ENCODE measurements at places on chromosomes 2 and 18. TPM values are rescaled to one million over a fixed set of nuclear protein-coding genes. Genes with fewer than 3 reads are reported as not detected.
A peak's percentile ranks its signal among the peaks of the same experiment; 100 is the strongest.

GRCh38 chr2:33478968-33479731 lies 2.7 kb downstream of the RASGRP3 start:
- peaks cover 38% of the 10 kb centered on the region for H3K4me1 ChIP-seq
- DNase-seq, result no peak
- H3K36me3 ChIP-seq, result no peaks in the 10 kb centered on the region
- no peak overlapping the region for H3K27ac ChIP-seq

The AMER3 gene
- total RNA-seq, result not detected

DNA sequence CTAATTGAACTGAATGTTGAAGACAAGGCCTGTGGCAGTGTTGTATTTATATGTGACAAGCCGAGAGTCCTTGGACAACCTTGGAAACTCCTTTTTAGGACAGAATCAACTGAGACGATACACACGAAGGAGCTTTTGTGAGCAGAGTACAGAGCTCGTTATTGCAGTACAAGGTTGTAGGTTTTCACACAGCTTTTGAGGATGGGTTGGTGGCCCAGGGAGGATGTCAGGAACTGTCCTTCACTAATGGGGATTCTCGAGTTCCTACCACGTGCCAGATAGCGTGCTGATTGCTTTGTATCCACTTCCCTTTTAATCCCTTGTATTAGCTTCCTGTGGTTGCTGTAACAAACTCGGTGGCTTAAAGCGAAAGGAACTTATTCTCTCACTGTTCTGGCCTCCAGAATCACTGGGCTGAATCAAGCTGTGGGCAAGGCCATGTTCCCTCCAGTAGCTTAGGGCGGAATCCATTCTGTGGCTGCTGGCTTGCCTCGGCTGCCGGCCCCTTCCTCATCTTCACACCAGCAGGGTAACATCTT lies 20.2 kb downstream of the INPP4A start:
- DNase-seq, result no peak
- H3K4me1 ChIP-seq, result peaks cover 18% of the 10 kb centered on the region
- no peak overlapping the region for H3K27ac ChIP-seq
- no peak overlapping the region for H3K4me3 ChIP-seq

The DNAJC10 gene
- total RNA-seq, result 167 TPM

DNA sequence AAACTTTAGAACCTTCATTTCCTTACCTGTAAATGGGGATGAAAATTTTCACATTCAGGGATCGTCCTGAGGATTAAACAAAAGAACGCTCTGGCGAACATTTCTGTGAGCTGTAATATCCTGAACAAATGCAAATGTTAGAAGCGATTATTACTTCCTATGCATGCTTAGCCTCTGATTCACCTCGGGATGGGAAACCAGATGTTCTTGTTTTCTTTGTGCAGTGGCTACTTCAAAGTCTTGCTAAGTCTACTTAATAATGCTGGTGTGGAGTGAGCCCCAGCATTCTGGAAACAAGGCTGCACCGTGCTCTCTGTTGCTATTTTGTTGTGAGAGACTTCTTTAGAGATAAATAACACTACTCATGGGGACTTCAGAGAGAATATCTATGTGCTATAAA lies 119.1 kb upstream of the PELI1 start:
- DNase-seq, result no peak
- no peak overlapping the region for H3K4me3 ChIP-seq
- peaks cover 53% of the 10 kb centered on the region for H3K4me1 ChIP-seq

DNA sequence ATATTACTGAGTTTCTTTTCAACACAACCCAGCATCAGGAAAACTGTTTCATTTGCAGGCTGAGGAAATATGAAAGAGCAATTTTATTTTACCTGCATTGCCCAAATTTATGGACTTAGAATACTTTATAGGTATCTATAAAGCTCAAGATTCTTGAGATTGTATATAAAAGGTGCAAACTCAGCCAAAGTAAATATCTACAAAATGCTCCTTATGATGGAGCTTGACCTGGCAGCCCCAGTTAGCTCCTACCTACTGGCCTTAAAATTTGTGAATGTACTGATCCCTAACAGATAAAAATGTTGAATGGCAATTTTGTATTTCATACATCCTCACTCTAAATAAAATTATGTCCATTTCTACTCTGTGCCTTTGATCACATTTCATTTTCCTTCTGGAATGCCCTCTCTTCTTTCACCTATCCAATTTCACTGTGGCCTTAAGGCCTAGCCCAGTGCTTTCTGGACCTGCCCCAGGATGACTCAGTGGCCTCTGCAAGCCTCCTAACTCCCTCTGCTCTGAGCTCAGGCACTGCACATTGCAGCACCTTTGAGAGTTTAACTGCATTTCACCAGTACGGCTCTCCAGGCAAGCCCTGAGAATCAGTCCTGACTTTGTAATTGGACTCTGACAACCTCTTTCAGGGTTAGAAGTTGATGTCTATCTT lies 125.9 kb downstream of the ANTXR1 start:
- no peak for DNase-seq
- H3K4me3 ChIP-seq, result peak overlapping the region; percentile 30
- H3K27ac ChIP-seq, result peak overlapping the region; percentile 85
- H3K4me1 ChIP-seq, result peaks cover 62% of the 10 kb centered on the region
- H3K27me3 ChIP-seq, result no peaks in the 10 kb centered on the region

The FAM110C gene
- not detected for total RNA-seq

The ASB18 gene
- total RNA-seq, result not detected

DNA sequence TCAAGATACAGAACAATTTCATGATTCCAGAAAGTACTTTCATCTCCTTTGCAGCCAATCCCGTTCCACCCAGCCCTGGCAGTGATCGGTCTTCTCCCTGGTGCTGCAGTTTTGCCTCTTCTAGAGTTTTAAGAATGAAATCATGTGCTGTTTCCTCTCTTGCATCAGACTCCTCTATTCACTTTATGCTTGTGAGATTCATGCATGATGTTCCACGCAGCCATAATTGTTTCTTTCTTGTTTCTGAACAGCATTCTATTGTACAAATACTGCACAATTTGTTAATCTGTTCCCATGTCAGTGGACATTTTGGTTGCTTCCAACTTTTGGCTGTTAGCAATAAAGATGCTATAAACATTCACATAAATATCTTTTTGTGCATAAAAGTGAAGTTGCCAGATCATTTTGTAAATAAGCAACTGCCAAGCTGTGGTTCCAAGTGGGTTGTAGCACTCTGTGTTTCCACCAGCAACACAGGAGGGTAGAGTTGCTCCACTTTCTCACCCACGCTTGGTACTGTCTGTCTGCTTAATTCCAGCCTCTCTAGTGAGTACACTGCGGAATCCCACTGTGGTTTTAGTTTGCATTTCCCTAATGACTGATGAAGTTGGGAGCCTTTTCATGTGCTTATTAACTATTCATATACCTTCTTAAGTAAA lies 104.5 kb downstream of the TWIST2 start:
- peaks cover 30% of the 10 kb centered on the region for H3K27me3 ChIP-seq
- H3K4me1 ChIP-seq, result peaks cover 11% of the 10 kb centered on the region
- H3K4me3 ChIP-seq, result no peak overlapping the region
- no peaks in the 10 kb centered on the region for H3K36me3 ChIP-seq
- no peak for DNase-seq

DNA sequence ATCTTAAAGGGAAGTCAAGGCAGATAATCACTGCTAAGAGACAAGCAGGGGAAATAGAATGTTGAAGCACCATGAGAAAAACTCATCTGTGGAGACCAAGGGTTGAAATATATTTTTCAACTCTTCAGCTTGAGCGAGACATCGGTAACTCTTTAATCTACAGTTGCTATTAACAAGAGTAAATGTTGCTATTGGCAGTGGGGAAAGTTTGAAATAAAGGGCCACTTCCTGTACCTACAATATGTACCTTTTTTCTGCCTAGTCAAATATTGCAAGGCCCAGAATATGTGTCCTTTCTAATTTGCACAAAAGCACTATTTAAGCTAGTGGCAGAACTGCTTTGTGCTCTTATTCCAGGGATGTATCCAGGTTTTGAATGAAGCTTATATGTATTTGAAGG lies 65.8 kb downstream of the EFEMP1 start:
- peaks cover 3% of the 10 kb centered on the region for H3K27me3 ChIP-seq
- no peaks in the 10 kb centered on the region for H3K36me3 ChIP-seq
- no peak overlapping the region for H3K4me3 ChIP-seq

GRCh38 chr2:95001701-95002100 lies 23.8 kb upstream of the MAL start:
- H3K4me1 ChIP-seq, result peaks cover 3% of the 10 kb centered on the region
- H3K36me3 ChIP-seq, result no peaks in the 10 kb centered on the region
- peaks cover 10% of the 10 kb centered on the region for H3K27me3 ChIP-seq
- no peak overlapping the region for H3K4me3 ChIP-seq
- no peak for DNase-seq
- no peak overlapping the region for H3K27ac ChIP-seq

The FNDC4 gene
- 9.6 TPM for total RNA-seq

- H3K4me1 ChIP-seq, result peaks cover 9% of the 10 kb centered on the region
- H3K4me3 ChIP-seq, result no peak overlapping the region
- no peak for DNase-seq
- no peaks in the 10 kb centered on the region for H3K27me3 ChIP-seq
- H3K27ac ChIP-seq, result no peak overlapping the region
Measured at GRCh38 chr2:204591225-204591624, 46.0 kb downstream of the PARD3B start.

The GALNT14 gene
- 4.1 TPM for total RNA-seq

DNA sequence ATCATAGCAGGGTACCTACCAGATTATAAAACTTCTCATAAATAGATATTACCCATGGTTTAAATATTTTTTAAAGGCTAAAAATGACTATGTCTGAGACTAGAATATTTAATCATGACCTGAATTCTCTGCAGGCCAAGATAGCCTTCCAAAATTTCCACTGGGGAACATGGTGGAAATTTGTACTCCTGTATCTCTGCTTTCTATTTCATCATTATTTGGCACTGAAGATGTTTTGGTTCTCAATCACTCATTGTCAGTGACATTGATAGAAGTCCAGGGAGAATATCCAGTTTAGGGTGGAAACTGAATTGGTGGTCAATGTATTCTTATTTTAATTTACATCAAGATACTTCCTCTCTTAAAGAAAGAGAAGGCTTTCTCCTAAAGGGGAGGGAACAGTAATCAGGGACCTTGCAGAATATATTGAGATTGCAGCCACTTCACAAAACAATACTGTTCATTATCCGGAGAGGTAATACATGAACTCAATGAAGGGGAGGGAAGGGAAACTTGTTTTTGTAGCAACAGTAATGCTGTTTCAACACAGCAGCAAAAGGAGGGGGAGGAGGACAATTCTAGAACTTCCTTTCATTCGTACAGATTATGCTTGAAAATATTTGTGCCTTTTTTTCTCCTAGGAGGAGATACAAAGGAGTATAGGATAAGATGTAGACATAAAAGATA lies 34.1 kb downstream of the EEF1B2 start:
- no peaks in the 10 kb centered on the region for H3K27me3 ChIP-seq
- H3K36me3 ChIP-seq, result no peaks in the 10 kb centered on the region
- H3K27ac ChIP-seq, result no peak overlapping the region

The TFCP2L1 gene
- total RNA-seq, result not detected

GRCh38 chr18:75863696-75864095 lies 436.2 kb upstream of the SMIM21 start:
- peak; percentile 13 for DNase-seq
- no peaks in the 10 kb centered on the region for H3K4me1 ChIP-seq
- no peaks in the 10 kb centered on the region for H3K27me3 ChIP-seq
- H3K36me3 ChIP-seq, result no peaks in the 10 kb centered on the region
- no peak overlapping the region for H3K4me3 ChIP-seq

The CYP27C1 gene
- 24.9 TPM for total RNA-seq

DNA sequence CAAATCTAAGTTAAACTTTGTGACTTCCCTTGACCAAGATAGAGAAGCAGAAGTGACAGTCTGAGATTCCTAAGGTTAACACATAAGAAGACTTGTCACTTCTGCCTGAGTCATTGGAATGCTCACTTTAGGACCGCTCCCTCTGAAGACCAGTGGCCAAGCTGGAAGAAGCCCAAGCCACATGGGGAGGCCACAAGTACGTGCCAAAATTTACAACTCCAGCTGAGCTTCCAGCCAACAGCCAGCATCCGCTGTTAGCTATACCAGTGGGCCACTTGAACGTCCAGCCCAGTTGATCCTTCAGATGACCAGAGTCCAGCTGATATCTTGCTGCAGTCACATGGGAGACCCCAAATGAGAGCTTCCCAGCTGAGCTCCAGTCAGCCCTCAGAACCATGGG lies 18.1 kb upstream of the ANTXR1 start:
- DNase-seq, result no peak
- peaks cover 19% of the 10 kb centered on the region for H3K4me1 ChIP-seq
- no peak overlapping the region for H3K27ac ChIP-seq
- H3K27me3 ChIP-seq, result no peaks in the 10 kb centered on the region
- H3K36me3 ChIP-seq, result no peaks in the 10 kb centered on the region

DNA sequence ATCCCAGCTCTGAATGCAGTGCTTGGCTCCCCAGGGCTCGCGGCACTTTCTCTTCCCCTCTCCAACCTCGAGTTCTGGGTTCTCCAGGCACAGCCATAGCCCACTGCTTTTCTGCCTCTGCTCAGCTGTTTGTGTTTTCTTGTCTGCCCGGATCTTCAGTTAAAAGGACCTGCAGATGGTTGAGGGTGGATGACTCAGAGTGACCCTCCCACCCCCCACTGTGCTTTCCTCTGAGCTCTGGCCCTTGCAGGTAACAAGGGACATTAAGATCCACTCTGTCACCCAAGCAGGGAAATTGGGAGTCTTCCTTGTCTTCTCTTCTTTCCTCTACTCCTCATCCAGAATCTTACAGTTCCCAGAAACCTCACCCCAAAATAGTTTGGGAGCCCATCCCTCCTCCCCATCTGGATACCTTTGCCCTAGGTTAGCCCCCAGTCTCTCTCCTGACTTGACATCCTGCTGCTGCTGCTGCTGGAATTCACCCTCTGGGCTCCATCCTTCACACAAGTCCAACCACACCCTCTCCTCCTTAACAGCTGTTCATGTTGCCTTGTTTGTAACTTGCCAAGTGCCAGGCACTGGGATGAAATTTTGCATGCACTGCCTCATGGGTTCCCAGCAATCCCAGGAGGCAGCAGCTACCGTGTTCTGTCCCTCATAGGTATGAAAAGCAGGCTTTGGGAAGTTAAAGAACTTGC lies 157.9 kb upstream of the TTC39C start:
- H3K36me3 ChIP-seq, result no peaks in the 10 kb centered on the region
- peaks cover 20% of the 10 kb centered on the region for H3K4me1 ChIP-seq
- peaks cover under 1% of the 10 kb centered on the region for H3K27me3 ChIP-seq
- no peak for DNase-seq
- H3K4me3 ChIP-seq, result no peak overlapping the region

GRCh38 chr2:88227446-88227845 lies 57.3 kb downstream of the THNSL2 start:
- no peaks in the 10 kb centered on the region for H3K36me3 ChIP-seq
- H3K4me3 ChIP-seq, result no peak overlapping the region
- peaks cover 8% of the 10 kb centered on the region for H3K27me3 ChIP-seq
- H3K4me1 ChIP-seq, result no peaks in the 10 kb centered on the region
- peak; percentile 59 for DNase-seq

DNA sequence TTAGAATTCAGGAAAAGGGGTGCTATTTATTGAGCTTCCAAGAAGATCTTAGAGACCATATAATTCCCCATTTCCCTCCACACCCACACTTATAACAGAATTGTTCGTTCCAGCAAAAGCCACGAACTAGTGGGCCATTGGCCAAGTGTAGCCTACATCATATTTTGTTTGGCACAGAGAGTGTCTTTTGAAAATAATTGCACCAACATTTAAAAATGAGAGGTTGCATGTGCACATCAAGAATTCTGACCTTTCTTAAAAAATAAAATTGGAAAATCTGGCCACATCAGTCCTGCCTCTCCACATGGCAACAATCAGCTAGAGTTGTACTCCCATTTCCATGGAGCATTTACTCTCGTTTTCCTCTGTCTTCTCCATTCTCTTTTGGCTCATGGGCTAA lies 655.5 kb upstream of the FANCL start:
- H3K27me3 ChIP-seq, result no peaks in the 10 kb centered on the region
- H3K36me3 ChIP-seq, result no peaks in the 10 kb centered on the region
- DNase-seq, result no peak
- H3K4me1 ChIP-seq, result peaks cover 69% of the 10 kb centered on the region
- H3K4me3 ChIP-seq, result no peak overlapping the region
- H3K27ac ChIP-seq, result peak overlapping the region; percentile 47

The CD207 gene
- not detected for total RNA-seq
